ENCODE measurements at places on chromosomes 4 and X.

DNA sequence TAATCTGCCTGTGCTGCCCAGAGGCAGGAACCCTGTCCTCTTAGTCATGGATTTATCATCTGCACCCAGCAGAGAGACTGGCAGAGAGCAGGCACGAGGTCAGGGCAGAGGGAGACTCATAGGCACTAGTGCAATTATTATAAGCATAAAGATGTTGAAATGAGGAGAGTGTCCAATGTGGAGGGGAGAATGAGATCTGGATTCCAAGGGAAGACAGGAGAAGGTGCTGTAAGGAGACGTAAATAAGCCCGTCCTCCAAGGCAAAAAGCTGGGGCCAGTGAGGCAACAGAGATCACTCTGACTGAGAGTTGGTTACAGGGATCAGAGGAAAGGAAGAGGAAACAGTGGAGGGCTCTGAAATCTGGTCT, 406.2 kb downstream of the MAPK10 start:
- DNase-seq: no peak

DNA sequence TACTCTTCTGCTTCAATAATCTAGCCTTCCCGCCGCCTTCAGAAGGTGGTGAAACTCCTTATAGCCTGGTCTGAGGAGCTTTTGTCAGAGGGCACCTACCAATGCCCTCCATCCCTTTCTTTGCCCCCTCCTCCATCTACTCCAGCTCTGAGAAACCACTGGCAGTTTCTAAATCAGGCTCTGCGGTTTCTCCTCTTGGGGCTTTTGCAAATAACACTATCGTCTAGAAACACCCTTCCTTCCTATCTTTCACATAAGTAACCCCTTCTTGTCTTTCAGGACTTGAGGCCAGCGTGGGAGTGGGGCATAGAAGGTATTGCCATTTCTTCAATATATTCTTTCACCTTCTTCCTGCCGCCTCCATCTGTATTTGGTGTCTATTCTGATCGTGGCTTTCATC, 1.2 kb upstream of the EFHC2 start:
- no peak for DNase-seq

- DNase-seq: no peak
Observed at GRCh38 chr4:28093071-28093470, 1232.4 kb downstream of the STIM2 start.

DNA sequence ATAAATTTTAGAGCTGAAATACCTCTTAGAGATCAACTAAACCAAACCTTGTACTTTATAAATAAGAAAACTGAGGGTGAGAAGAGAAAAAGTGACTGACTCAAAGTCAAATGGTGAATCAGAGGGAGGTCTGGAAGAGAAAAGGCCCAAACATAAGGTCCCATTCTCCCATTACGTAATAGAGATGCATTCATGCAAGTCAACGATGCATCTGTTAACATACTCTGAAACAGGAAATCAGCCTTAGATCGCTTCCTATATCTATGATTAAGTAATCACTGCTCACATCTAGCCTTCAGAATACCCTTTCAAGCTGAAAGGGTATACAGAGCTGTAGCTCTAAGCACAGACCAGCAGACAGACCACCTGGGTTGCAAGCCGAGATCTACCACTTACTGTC, 6.5 kb downstream of the RNF150 start:
- DNase-seq: no peak

DNA sequence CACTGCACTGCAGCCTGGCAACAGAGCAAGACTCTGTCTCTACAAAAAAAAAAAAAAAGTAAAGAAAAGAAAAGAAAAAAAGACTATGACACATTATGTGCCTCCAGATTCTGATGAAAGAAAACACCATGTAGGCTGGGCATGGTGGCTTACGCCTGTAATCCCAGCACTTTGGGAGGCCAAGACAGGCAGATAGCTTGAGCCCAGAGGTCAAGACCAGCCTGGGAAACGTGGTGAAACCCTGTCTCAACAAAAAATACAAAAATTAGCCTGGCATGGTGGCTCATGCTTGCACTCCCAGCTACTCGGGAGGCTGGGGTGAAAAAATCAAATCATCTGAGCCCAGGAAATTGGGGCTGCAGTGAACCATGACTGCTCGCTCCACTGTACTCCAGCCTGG, 19.4 kb downstream of the THOC2 start:
- DNase-seq: no peak

GRCh38 chrX:152652467-152652866, 14.8 kb downstream of the GABRQ start:
- DNase-seq: no peak

- DNase-seq: no peak
Observed at GRCh38 chrX:137058339-137059127, 24.7 kb upstream of the GPR101 start.

GRCh38 chrX:43314525-43314924, 341.6 kb upstream of the MAOA start:
- DNase-seq: no peak

- DNase-seq: no peak
Observed at GRCh38 chr4:120177603-120178002, 111.0 kb upstream of the MAD2L1 start.

DNA sequence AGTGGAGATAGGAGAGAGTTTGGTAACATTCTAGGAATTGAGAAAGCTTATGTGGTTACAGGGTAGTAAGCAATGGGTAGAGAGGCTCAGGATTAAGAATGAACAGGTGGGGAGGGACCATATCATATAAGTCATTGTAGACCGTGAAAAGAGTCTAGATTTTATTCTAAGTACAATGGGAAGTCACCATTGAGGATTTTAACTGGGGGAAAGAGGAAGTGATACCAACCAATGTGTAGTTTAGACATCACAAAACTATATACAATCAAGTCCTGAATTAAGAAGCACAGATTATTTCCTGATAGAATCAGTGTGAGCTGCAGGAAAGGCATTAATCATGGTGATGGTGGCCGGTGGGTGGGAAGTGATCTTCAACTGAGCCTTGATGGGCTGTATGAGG, 178.3 kb upstream of the ZIC3 start:
- no peak for DNase-seq

- no peak for DNase-seq
Observed at GRCh38 chr4:53866055-53866454, 198.3 kb downstream of the CHIC2 start.

- DNase-seq: no peak
Observed at GRCh38 chr4:102429553-102429952, 71.6 kb upstream of the NFKB1 start.

DNA sequence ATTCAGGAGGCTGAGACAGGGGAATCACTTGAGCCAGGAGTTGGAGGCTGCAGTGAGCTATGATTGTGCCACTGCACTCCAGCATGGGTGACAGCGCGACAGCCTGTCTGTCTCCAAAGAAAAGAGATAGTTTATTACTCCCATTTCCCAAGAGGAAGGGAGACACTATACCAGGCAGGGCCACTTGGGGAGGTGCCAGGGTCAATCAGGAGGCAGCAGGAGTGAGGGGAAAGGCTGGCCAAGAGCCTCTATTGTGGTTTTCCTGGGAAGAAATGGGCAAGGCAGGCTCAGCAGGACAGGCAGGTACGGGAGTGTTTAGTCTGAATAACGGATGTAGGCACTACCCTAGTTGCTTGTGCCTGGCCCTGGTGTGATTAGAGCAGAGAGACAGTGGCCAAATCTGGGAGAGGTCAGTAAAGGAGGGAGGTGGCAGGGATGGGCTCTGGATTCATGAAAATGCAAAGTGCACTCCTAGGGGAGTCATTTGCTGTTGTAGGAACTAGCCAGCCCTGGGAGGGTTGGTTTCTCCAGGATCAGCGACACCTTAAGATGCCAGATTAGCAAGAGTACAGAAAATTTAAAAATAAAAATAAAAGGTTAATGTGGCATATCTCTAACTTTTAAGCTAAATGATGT, 20.2 kb upstream of the CDKN2AIP start:
- no peak for DNase-seq

GRCh38 chr4:170805352-170805751, 715.6 kb upstream of the AADAT start:
- DNase-seq: no peak

- no peak for DNase-seq
Observed at GRCh38 chrX:63889001-63889400, 104.0 kb upstream of the ARHGEF9 start.

DNA sequence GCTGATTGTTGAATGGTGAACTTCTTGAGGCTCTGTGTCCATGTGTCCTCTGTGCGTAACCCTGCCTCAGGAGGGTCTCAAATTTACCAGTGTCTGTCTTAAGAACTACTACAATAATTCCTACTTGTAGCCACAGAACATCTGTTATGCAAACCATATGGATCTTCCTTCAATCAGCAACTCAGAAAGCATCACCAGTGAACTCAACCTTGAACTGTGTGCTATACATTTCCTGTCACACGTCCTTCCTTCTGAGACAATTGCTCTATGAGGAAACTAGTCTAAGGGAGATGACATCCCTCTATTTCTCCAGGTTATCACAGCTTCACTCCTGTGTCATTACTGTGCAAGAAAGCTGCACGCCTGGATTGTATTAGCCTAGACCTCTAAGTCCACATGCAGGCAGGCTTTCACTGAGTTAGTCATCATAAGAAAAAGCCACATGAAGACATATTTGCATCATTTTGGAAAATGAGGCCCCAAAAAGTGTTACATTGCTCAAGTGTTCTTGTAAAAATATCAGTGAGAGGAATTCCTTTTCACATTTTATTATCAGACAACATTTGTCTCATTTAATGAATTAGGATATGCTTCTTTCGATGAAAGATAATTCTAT, 157.8 kb downstream of the AFF2 start:
- no peak for DNase-seq

- DNase-seq: no peak
Observed at GRCh38 chr4:185384930-185385331, 10.8 kb downstream of the LRP2BP start.

- DNase-seq: no peak
Observed at GRCh38 chr4:8725071-8725841, 132.7 kb downstream of the CPZ start.

DNA sequence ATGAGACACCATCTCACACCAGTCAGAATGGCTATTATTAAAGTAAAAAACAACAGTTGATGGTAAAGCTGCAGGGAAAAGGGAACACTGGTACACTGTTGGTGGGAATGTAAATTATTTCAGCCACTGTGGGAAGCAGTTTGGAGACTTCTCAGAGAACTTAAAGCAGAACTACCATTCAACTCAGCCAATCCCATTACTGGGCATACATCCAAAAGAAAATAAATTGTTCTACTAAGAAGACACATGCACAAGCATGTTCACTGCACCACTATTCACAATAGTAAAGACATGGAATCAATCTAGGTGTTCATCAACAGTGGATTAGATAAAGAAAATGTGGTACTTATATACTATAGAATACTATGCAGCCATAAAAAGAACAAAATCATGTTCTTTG, 135.0 kb downstream of the REELD1 start:
- DNase-seq: no peak

- DNase-seq: no peak
Observed at GRCh38 chr4:12926189-12927066, 557.7 kb downstream of the RAB28 start.

DNA sequence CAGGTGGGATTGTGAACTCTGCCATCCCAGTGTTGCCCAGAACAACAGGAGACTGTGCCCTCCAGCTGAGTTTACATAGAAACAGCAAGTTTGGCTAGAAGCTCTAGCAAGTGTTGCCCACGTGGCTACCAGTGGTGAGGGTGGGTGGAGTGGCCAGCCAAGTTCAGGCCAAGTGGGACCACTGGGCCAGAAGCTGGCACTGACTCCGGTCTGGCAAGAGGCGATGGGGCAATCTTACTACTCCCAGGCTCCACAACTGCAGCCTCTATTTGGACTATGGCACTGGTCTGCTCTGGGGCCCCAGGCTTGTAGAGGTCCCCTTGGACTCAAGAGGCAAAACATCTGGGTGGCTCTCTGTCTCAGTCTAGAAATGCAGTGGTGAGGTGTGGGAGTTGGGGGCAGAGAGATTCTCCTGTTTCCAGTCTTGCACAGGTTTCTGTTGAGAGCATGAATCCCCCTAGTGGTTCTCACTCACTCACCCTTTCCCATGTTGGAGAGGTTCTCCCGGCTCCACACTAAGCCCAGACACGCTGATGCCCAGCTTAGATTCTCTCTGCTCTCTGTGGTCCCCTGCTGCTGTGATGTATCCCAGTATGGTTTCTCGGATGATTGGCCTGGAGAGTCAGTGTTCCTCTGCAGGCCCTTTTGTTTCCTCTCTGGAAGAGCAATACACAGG, 615.3 kb downstream of the PDHA2 start:
- no peak for DNase-seq

DNA sequence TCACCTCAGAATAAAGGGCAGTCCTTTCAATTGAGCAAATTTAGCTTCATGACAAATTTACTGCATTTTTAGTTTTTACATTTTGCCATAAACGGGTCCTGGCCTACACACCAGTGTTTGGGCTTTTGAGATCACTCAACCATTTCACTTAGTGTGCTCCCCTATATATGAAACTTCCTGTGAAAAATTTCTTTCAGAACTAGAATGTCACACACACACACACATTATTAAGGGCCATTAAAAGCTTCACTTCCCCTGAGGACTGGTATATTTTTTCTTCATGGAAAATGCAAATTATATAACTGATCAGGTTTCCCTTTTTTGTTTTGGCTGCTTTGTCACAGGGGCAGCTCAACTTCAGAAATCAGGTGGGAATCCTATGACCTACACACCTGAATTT, 206.5 kb downstream of the ENOX2 start:
- DNase-seq: no peak

GRCh38 chrX:40081679-40082068, 16.1 kb downstream of the BCOR start:
- no peak for DNase-seq

DNA sequence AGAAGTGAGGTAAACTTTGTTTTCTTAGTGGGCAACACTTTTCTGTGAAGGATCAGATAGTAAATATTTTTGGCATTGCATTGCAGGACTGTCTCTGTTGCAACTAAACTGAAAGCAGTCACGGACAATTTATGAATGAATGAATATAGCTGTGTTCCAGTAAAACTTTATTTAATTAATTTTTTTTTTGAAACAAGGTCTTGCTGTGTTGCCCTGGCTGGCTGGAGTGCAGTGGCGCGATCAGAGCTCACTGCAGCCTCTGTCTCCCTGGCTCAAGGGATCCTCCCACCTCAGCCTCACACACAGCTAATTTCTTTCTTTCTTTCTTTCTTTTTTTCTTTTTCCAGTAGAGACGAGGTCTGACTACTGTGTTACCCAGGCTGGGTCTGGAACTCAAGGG, 15.8 kb downstream of the RBM10 start:
- DNase-seq: no peak

- DNase-seq: no peak
Observed at GRCh38 chrX:120739300-120739699, 109.4 kb upstream of the C1GALT1C1 start.

DNA sequence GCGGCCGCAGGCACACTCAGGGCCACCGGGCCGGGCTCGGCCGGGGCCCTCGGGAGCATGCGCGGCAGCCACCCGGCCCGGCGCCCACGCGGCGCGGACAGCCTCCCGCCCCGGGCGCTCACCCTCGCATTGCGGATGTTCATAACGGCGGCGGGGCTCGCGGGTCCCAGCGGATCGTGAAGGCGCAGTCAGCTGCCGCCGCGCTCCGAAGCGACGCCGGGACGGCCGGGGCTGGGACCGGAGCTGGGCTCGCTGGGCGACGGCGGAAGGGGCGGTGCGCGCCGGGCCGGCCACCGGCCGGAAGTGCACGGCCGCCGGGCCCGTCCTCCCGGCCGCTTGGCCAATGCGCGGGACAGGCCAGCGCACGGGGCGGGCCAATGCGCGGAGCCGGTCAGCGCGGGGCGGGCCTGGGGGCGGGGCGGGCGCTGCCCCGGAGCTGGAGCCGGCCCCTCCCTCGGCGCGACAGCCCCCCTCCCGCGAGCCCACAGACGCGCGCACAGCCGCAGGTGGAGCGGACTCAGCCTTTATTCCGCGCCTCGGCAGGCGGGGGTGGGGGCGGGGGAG, at the start of gene NAA10:
NAA10 (minus strand) TSS at position 276 of the 564 bp plus-strand sequence; CDS start at position 143, 133 bp downstream.
- DNase-seq: no peak

- no peak for DNase-seq
Observed at GRCh38 chrX:2401590-2402360, 99.0 kb downstream of the DHRSX start.
